Stimulated activated CD4-positive, alpha-beta T cell treated with anti-CD3 and anti-CD28 coated beads, Interleukin-12 subunit alpha, Interleukin-12 subunit beta, amount 100 ng/mL, for 48 hours (primary cell): ENCODE measurements at places on chromosomes 6 and 20.

- no peak for DNase-seq
These were observed 37.3 kb upstream of the IFNGR1 start for GRCh38 chr6:137256350-137257103.

DNA sequence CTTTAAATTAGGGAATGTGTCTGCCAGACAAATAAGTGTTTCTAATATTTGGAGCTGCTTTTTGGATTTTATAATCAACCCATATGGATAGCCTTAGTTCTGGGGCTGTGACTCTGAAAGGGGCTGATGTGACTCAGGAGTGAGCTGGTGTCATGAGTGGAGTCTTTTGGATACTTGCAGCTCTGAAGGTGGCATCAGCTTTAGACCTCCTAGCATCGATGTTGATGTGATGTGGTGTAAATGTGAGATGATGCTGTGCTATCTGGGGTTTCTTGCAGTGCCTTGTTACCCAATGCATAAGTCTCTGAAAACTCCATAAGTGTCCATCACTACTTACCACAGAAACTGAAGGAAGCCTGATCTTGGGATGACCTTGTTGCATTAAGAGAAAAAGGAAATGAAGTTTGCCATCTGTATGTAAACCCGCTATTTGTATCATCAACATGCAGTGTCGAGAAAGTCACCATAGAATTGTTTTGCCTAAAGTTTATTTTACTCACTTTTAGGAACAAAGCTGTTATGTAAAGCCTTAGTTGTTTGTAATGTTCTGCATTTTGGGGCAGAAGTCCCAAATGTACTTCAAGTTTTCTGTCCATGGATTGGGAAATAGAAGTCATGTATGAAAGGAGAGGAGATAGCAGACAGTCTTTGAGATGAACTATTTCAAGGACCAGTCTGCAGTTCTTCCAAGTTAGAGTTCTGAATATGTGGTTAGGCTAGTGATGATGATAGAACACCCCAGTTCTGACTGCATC is 8.0 kb downstream of the FOXO3 start:
- no peak for DNase-seq

DNA sequence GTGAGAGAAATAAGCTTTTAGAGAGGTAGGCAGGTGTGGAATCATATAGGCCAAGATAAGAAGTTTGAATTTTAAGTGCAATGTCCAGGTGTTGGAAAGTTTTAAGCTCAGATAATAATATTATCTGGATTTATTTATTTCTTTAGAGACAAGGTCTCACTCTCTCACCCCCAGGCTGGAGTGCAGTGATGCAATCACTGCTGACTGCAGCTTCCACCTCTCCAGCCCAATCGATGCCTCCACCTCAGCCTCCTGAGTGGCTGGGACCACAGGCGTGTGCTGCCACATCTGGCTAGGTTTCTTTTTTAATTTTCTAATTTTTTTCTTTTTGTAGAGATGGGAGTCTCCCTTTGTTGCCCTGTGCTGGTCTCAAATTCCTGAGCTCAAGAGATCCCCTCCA is 5.5 kb upstream of the MAS1L start:
- DNase-seq, result no peak

- DNase-seq, result no peak
These were observed 98.6 kb downstream of the RFX6 start for GRCh38 chr6:116975600-116975999.

DNA sequence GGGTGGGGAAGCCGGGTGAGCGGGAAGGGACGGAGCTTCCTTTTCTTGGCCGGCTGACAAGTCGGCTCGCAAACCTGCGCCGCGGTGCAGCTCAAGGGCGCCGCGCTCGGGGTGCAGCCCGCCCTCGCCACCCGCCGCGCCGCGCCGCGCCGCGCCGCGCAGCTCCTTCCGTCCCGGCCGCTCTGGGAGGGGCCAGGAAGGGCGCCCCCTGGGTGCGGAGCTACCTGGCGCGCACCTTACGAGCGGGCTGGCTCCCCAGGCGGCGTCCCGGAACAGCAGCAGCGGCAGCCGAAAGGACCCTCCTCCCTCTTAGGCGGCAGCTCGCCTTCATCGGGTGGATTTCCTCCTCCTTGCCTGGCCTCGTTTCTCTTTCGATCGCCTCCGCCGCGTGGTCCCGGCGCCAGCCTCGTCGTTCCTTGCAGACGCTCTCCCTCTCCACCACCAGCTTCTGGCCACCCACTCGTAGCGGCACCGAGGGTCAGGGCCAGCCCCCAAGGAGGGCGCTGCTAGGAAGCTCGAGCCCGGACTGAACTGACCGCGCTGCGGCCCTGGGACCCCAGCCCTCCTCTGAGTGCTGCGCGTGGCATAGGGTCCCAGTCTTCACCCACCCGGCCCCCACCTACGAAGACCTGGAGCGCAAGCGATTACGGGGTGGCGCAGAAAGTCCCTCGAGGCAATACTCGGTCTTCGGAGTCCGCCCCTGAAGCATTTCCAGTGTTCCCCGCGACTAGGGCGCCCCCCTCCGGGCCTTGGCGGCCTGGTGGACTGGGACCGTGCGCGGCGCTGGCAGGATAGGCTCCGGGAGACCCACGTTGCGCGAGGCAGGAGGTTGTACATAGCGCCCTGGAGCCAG is at the start of gene MAP3K5:
Gene MAP3K5 (minus strand): TSS at position 68 of the 853 bp plus-strand sequence. CDS start 320 bp downstream, outside the sequence.
- peak; percentile 91 for DNase-seq

DNA sequence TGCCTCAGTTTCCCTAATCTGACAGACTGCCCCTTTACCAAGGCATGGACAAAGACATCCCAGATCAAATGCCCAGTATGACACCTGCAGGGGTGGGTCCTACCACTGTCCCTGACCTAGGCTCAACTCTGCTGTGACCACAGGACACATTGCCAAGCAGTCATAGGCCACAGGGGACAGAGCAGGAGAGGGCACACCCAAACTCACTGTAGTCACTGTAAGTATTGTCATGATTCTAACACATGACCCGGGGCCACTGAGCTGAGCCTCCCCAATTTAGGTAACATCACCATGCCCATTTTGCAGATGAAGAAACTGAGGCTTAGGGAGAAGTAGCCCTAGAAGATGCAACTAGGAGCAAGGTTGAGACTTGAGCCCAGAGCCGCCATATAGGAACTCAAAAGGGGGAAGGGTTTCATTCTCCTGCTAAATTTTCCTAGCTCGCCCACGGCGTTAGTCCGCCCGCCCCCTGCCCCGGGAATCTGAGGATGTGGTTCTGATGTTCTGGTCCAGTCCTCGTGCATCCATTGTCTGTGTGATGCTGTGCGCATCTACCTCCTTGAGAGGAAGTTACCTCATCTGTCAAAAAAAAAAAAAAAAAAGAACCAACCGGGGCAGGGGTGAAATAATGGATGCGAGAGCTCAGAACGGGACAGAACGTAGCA is 44.8 kb downstream of the PMEPA1 start:
- no peak for DNase-seq

- DNase-seq, result no peak
These were observed 127.0 kb upstream of the MAN1A1 start for GRCh38 chr6:119476554-119476953.

GRCh38 chr6:158270389-158271127 is 41.7 kb upstream of the TULP4 start:
- peak; percentile 6 for DNase-seq
